ENCODE measurements at places on chromosomes 16 and 17.
A peak's percentile ranks its signal among the peaks of the same experiment; 100 is the strongest.

GRCh38 chr16:51147776-51148677 lies 3.0 kb downstream of the SALL1 start:
- H3K4me3 ChIP-seq: no peak overlapping the region
- H3K4me1 ChIP-seq: no peaks in the 10 kb centered on the region
- H3K36me3 ChIP-seq: no peaks in the 10 kb centered on the region

- H3K27me3 ChIP-seq: no peaks in the 10 kb centered on the region
- DNase-seq: no peak
- peaks cover 5% of the 10 kb centered on the region for H3K4me1 ChIP-seq
- no peak overlapping the region for H3K4me3 ChIP-seq
- peaks cover 7% of the 10 kb centered on the region for H3K36me3 ChIP-seq
Observed at GRCh38 chr17:47950448-47950847, 7.2 kb downstream of the PRR15L start.

- H3K27me3 ChIP-seq: peaks cover 9% of the 10 kb centered on the region
- no peaks in the 10 kb centered on the region for H3K36me3 ChIP-seq
- no peak for DNase-seq
- no peak overlapping the region for H3K4me3 ChIP-seq
- no peak overlapping the region for H3K27ac ChIP-seq
Observed at GRCh38 chr17:74851612-74852236, 8.0 kb downstream of the GRIN2C start.

DNA sequence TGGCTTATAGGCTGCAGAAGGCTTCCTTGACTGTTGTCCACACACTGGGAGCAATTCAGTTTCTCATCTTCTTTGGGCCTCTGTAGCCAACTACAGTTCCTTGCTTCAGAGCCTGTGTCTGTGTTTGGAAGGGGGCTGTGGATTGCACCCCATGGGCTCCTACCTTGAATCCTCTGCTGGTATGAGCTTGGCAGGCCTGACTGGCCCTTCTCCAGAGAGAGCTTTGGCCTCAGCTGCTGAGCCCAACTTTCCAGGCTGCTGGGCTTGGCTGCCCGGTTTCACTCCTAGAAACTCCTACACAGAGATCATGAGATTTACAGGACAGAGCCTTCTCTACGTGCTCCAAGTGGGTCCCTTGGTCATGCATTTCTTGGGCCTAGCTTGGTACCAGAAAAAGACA lies 354.4 kb downstream of the SNX29 start:
- H3K36me3 ChIP-seq: no peaks in the 10 kb centered on the region
- H3K27me3 ChIP-seq: no peaks in the 10 kb centered on the region
- no peak overlapping the region for H3K27ac ChIP-seq
- H3K4me3 ChIP-seq: no peak overlapping the region
- DNase-seq: no peak
- no peaks in the 10 kb centered on the region for H3K4me1 ChIP-seq

- DNase-seq: no peak
- no peak overlapping the region for H3K4me3 ChIP-seq
- H3K27ac ChIP-seq: no peak overlapping the region
- H3K27me3 ChIP-seq: peaks cover 15% of the 10 kb centered on the region
- H3K4me1 ChIP-seq: peaks cover 11% of the 10 kb centered on the region
Observed at GRCh38 chr16:89090182-89090630, 3.4 kb upstream of the ACSF3 start.

DNA sequence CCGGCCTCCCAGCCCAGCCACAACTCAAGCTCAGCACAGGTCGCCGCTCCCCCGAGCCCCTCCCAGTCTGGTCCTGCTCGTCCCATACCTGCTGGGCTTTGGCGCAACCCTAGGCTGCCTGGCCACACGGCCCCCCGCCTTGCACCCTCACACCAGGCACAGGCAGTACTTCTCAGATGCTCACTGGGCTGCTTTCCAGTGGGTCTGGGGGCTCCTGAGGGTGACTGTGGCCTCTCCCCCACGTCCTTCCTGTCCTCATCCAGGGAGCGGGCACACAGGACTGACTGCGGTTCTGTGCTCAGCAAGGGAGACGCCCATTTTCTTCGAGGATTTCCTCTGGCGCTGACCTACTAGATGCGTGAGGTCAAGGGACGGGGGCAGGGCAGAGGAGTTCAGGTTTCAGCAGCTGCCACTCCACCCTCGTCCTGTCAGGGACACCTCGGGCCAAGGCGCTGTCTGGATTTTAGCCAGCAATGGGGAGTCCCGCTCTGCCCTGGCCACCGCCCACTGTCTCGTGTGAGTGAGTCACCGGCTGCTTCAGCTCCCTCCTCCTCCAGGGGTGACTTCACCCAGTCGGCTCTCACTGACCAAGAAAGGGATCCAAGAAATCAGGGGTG lies 115.8 kb downstream of the NPIPB11 start:
- H3K27ac ChIP-seq: no peak overlapping the region
- peak; percentile 60 for DNase-seq
- H3K4me1 ChIP-seq: peaks cover 3% of the 10 kb centered on the region
- peak overlapping the region; percentile 29 for H3K4me3 ChIP-seq

DNA sequence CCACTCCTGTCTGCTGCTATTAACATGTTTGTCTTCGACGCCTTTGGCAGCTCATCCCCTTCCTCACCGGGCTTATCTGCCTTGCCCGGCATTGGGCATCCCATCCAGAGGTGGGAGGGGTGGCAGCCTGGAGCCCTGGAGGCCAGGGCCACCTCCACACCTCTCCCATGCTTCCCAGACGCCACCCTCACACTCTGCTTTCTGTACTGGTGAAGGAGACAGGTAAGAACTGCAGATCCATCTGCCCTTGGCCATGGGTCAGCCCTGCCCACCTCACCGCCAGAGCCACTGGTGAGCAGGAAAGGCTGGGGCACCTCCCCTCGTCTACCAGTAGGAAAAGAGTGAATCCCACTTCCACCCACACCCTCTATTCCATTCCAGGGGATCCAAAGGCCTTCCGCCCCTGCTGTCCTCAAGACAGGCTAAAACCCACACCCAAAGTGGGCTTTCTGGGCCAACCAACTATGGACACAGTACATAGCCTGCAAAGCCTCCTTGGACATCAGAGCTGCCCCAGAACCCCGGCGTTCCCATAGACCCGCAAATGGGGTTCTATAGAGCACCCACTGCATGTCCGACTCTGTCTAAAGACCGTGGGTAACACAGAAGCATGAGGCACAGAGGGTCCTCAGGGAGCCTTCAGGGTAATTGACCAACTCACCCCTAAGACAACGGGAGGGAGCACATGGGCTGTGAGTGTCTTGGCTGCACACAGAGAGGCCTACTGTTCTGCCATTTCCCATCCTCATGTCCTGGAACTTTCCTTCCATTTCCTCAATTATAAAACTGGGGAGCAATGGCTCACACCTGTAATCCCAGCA lies 23.4 kb upstream of the RBFOX3 start:
- no peak overlapping the region for H3K27ac ChIP-seq
- H3K36me3 ChIP-seq: no peaks in the 10 kb centered on the region
- H3K4me1 ChIP-seq: no peaks in the 10 kb centered on the region
- H3K4me3 ChIP-seq: no peak overlapping the region

DNA sequence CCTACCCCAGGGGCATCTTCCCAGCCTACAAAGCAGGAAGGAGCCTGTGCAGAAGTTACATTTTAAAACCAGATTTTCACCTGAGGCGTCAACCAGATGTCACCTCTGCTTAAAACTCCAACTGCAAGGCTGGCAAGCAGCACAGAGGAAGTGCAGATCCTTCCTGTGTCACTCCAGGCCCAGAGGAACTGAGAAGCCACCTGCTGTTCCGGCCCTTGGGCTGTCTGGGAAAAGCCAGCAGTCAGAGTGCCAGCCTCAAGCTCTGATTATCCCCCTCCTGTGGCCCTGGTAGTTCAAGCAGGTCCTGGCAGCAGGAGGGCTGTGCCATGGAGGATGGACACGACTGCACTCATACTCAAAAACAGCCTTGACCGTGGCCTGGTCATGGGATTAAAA lies 10.2 kb downstream of the POLR2C start:
- H3K4me1 ChIP-seq: peaks cover 10% of the 10 kb centered on the region
- H3K4me3 ChIP-seq: no peak overlapping the region
- H3K27ac ChIP-seq: no peak overlapping the region
- H3K27me3 ChIP-seq: no peaks in the 10 kb centered on the region
- H3K36me3 ChIP-seq: peaks cover 50% of the 10 kb centered on the region

DNA sequence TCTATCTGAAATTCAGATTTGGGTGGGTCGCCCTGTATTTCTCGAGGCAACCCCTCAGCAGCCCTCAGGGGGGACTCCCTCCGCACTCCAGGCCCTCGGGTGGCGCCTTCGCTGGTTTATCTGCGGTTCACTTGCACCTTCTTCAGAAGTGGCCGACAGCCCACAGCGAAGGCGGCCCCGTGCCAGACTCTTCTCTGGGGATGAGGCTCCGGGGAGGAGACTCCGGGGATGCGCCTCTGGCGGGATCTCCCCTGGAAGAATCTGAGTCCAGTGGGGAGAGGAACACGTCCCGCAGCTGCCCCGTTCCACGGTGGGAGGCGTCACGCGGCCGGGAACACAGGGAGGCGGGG lies 63.9 kb upstream of the DNAJA2 start:
- DNase-seq: no peak
- no peaks in the 10 kb centered on the region for H3K36me3 ChIP-seq
- H3K27me3 ChIP-seq: no peaks in the 10 kb centered on the region
- peak overlapping the region; percentile 56 for H3K4me3 ChIP-seq
- peaks cover 4% of the 10 kb centered on the region for H3K4me1 ChIP-seq

DNA sequence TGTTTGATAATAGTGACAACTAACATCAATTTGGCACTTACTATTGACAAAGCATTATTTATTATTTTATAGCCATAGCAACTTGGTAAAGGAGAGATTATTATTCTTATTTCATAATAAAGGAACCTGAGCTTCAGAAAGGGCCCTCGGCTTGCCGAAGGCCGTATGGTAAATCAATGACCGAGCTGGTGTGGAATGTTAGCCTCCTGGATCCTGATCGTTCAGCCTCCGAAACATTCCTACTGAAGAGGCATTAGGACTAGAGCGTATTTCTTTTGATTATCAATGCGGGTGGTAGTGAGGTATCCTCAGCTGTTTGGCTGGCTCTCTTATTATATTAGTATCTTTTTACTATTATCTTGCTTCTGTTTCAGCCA lies 199.3 kb upstream of the TBX2 start:
- H3K27ac ChIP-seq: no peak overlapping the region
- no peaks in the 10 kb centered on the region for H3K27me3 ChIP-seq
- H3K4me3 ChIP-seq: no peak overlapping the region
- no peaks in the 10 kb centered on the region for H3K36me3 ChIP-seq

GRCh38 chr17:57406981-57407286 lies 150.6 kb downstream of the MSI2 start:
- H3K27ac ChIP-seq: no peak overlapping the region
- no peak overlapping the region for H3K4me3 ChIP-seq
- H3K27me3 ChIP-seq: no peaks in the 10 kb centered on the region
- no peak for DNase-seq
- H3K4me1 ChIP-seq: no peaks in the 10 kb centered on the region
- peaks cover 2% of the 10 kb centered on the region for H3K36me3 ChIP-seq

- no peak overlapping the region for H3K27ac ChIP-seq
- H3K27me3 ChIP-seq: no peaks in the 10 kb centered on the region
- H3K4me3 ChIP-seq: no peak overlapping the region
- H3K4me1 ChIP-seq: no peaks in the 10 kb centered on the region
- no peaks in the 10 kb centered on the region for H3K36me3 ChIP-seq
- no peak for DNase-seq
Observed at GRCh38 chr17:80504686-80505413, 28.4 kb upstream of the NPTX1 start.

DNA sequence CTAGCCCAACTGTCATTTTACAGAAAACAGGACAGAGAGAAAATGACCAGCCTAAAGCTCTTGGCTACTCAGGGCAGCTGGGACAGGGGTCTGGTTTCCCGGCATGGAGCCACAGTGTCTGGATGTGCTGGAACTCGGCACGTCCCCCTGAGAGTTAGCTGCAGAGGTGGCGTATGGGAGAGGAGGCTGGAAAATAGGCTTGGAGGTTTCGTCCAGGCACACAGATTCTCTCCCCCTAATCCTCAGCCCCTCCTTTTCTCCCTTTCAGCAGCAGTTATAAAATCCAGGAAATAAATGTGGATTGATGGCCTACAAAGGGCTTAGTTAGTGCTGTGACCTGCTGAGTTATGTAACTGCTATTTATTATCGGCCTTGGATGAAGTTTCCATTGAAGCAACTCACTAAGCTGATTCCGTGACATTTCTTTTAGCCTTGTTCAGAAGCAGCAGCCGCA lies 89.5 kb upstream of the TOB1 start:
- no peak overlapping the region for H3K4me3 ChIP-seq
- H3K36me3 ChIP-seq: no peaks in the 10 kb centered on the region
- no peak for DNase-seq
- H3K4me1 ChIP-seq: no peaks in the 10 kb centered on the region

GRCh38 chr16:31128711-31129567 lies 6.6 kb downstream of the PRSS8 start:
- H3K27me3 ChIP-seq: no peaks in the 10 kb centered on the region

DNA sequence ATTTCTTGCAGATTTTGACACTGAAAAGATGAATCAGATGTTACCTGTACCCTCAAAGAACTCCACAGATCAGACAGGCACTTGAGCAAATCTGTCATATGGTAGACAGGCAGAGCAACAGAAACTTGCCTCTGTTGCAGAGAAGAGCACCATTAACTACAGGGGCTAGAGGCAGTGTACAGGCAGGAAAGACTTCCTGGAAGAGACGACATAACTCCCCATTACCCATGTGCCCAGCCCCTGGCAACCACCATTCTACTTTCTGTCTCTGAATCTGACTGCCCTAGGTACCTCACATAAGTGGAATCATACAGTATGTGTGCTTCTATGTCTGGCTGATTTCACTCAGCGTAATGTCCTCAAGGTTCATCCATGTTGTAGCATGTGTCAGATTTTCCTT lies 15.5 kb downstream of the GFOD2 start:
- no peak for DNase-seq
- no peaks in the 10 kb centered on the region for H3K36me3 ChIP-seq

DNA sequence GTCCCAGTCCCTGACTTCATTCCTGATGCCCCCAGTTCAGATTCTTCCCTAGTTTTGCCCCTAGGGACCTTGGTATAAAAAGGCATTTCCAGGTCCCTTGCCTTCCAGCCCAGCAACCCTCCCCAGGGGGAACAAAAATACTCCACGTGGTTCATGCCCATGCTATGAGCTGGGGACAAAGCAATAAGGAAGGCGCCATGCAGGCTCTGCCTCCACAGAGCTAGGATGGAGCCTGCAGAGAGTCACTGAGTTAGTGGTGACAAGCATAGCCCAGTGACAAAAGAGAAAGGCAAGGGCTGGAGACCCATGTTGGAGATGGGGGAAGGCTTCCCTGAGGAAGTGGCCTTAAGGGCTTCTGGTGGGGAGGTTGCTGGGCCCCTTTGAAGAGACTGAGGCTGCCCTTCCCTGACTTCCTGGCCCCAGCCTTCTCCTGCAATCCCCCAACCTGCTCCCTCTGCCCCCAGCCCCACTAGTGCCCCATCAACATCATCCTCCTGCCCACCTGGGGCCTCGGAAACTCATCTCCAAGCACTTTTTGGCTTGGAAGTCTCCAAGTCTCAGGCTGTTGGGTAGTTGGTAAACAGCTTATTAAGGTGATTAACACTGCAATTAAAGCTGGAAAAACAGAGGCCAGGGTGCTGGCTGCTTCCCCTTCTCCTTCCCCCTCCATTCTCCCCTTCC lies 9.6 kb downstream of the DLX3 start:
- no peaks in the 10 kb centered on the region for H3K36me3 ChIP-seq
- H3K4me3 ChIP-seq: no peak overlapping the region
- H3K27me3 ChIP-seq: peaks cover 16% of the 10 kb centered on the region
- no peak overlapping the region for H3K27ac ChIP-seq
- no peaks in the 10 kb centered on the region for H3K4me1 ChIP-seq
- DNase-seq: no peak

GRCh38 chr16:85689285-85689949 lies 663 bp upstream of the GINS2 start:
- no peaks in the 10 kb centered on the region for H3K27me3 ChIP-seq
- H3K4me1 ChIP-seq: peaks cover 9% of the 10 kb centered on the region
- H3K36me3 ChIP-seq: no peaks in the 10 kb centered on the region
- H3K27ac ChIP-seq: no peak overlapping the region
- H3K4me3 ChIP-seq: peak overlapping the region; percentile 51

All from effector memory CD4-positive, alpha-beta T cell (primary cell).